ENCODE measurements at places on chromosomes 12 and 14.

GRCh38 chr14:54502602-54503001 is 7.1 kb upstream of the CGRRF1 start:
- no peak for DNase-seq

DNA sequence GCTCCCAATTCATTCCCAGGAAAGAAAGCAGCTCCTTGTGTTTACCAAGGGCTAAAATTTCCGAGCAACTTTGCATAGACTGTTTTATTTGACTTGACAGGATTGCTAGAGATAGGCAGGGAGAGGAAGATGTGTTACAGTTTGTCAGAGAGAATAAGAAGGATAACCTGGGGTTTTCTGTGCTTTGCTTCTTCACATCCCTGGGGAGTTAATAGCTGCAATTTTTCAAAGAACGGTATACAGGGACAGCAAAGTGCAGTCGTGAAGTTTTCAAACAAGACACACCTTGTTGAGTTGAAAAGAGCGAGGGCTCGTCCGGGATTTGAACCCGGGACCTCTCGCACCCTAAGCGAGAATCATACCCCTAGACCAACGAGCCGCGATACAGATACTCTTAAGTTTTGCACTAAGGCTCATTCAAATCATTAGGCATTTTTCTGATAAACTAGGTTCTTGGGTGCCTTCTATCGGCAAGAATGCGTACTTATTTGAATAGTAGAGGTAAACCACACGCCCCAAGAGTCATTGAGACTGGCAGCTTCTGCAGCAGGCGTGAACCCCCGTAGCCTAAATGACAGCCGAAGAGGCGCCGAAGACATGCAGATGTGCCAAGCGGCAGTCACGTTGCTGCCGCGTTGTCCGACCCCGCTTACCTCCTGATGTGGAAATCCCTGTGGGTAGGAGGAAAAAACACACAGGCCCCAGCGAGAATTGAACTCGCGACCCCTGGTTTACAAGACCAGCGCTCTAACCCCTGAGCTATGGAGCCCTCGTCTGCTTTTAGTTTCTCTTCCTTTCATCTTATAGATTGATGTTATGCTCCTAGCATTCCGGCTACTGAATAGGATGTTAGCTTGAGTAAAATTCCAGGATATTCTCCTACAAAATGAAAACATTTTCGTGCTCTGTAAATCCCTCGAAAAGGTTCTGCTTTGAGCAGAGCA is 22.2 kb upstream of the RNASE12 start:
- DNase-seq: peak; percentile 94

DNA sequence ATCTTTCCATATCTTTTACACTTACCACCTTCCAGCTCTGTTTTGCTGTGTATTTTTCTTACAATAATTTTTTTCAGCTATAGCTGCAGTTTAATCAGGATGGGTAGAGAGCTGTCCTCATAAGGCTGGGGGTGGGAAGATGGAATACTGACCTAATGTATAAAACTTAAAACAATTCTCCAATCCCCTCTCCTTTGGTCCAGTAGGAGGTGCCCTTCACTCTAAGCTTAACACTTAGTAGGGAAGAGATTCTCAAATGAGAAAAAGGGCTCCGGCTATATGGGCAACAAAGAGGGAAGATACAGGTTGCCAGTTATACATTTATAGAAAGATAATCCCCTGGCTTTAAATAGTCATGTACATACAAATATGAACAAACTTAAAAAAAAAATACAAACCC is 2.8 kb downstream of the ORMDL2 start:
- DNase-seq: no peak

- DNase-seq: no peak
Measured at GRCh38 chr14:93976477-93977057, at the start of gene ASB2. TSS of gene ASB2 (minus strand) at chr14:93976570. CDS start at chr14:93964539, 12,031 bp downstream.

- no peak for DNase-seq
Measured at GRCh38 chr14:87635442-87635841, 357.5 kb downstream of the GALC start.

GRCh38 chr14:51185180-51185579 is 54.9 kb upstream of the TMX1 start:
- DNase-seq: no peak

- DNase-seq: no peak
Measured at GRCh38 chr14:22381408-22381760, 207.6 kb downstream of the DAD1 start.

DNA sequence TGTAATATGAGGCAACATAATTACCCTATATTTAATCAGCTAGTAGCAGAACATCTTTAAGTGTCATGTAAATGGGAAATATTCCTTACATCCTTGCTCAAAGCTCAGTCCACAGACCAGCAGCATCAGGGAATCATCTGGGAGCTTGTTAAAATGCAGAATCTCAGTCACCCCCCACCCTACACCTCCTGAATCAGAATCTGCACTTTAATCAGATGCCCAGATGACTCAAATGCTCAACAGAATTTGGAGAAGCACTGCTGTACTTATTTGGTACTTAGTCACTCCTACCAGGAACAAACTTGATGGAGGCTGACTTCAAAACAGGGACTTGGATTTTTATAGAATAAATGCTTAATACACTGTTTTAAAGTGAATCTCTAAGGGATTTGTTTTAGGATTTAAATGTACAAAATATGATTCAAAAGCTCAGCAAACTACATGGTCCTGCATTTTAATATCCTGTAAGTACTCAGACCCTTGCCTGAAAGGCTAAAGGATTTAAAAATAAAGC is 96.5 kb downstream of the ARMH4 start:
- DNase-seq: no peak

GRCh38 chr14:59755409-59756135 is 115.0 kb downstream of the RTN1 start:
- no peak for DNase-seq

DNA sequence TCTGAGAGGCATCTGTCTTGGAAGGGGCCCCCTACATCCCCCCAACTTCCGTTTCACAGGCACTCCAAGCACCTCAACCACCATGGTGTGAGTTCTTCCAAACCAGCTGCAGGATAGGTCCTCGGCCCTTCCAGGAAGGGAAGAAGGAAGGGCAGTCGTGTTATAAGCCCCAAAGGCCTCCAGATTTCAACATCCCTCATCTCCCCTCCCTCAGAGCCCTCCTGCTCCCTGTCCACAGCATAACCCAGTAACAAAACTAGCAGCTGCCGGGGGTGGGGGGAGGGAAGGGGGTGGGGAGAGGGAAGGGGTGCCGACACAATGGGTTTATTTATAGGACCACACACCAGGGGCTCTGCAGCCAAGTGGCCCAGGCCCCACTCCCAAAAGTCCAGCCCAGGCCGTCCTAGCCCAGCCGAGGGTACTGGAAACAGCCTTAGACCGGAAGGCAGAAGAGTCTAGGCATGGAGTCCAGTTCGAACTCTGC is 18.3 kb downstream of the NCKAP5L start:
- DNase-seq: no peak

GRCh38 chr14:69711065-69711464 is 55.9 kb upstream of the SRSF5 start:
- no peak for DNase-seq

GRCh38 chr12:66241061-66242043 is 52.3 kb downstream of the IRAK3 start:
- DNase-seq: peak; percentile 73

DNA sequence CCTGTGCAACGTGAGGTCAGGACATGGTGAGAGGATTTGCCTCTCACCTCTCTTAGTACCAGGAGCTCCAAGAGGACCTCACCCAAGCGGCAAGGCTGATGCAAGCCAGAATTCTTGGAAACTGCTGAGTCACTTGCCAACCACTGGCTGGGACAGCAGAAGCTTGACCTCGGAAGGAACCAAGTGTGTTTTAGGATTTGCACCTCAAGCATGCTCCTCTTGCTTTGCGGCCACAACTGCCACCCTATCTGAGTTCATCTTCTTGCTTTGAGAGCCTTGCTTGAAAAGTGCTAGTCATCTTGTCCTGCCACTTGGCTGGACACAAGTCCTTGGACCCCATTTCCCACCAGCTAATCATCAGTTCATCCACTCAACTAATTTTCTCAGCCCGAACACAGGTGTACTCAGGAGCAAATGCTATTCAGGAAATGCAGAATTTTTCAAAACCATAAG is 195.8 kb downstream of the SLC25A21 start:
- DNase-seq: no peak

DNA sequence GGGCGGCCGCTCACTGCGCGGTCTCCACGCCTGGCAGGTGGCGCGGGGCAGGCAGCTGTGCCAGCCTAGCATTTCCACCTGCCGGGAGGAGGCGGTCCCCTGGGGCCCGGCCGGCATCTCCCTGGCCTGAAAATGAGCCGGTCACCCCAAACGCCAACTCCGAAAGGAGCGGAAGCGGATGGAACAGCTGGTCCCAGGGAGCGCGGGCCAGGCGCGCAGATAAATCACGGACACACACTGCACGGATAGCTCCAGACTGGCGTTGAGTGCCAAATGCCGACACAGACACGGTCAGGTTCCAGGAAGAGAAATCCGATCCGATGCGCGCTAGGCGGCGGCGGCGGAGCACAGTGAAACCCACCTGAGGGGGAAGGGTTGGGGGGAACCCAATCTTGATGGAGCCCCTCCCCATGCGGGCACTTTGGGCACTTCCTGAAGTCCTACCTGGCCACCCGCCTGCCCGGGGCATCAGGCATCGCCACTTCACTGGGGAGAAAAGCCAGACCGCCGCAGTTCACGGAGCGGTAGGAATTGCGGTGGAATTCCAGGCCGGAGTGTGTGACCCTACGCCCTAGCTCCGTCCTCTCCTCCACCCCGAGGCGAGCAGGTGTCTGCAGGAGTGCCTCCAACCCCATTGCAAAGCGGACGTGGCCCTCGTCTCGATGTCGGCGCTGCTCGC is 624 bp upstream of the PLEKHD1 start:
- DNase-seq: no peak

GRCh38 chr12:13428538-13429265 is 232.2 kb downstream of the EMP1 start:
- peak; percentile 84 for DNase-seq

DNA sequence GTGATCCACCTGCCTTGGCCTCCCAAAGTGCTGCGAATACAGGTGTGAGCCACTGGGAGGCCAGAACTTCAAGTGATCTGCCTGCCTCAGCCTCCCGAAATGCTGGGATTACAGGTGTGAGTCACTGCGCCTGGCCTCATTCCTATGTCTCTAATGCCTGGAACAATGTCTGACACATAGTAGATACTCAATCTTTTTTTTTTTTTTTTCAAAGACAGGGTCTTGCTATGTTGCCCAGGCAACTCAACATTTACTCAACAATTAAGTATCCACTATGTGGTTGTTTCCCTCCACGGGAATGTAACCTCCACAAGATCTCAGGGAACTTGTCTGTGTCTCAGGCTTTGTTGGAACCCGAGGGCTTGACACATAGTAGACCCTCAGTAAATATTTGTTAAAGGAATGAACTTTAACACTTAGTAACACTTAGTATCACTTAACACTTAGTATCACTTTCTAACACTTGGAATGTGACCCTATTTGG is 3.0 kb upstream of the TMEM120B start:
- no peak for DNase-seq

- DNase-seq: no peak
Measured at GRCh38 chr12:1339618-1340319, 254.6 kb downstream of the FBXL14 start.

DNA sequence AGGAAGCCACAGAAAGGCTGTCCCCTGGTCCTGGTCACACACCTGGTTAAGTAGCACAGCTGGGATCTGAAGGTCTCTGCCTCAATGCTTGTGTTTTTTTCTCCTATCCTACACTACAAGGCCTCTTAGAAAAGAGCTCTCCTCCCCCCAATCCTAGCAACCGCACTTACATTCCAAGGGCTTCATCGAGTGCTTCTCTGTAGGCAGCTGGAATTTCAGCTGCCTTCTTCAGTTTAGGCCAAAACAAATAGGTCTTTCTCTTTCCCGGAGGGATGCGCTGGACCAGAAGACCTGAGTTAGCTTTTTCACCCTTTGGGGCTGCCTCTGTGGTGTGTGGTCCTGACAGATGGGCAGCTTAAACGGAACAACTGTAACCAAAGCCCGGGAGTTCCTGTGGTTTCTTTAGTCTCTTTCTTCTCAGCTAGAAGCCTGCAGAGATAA is 109.7 kb downstream of the GPATCH2L start:
- DNase-seq: no peak

- DNase-seq: no peak
Measured at GRCh38 chr14:34711796-34712712, 2.3 kb downstream of the CFL2 start.

DNA sequence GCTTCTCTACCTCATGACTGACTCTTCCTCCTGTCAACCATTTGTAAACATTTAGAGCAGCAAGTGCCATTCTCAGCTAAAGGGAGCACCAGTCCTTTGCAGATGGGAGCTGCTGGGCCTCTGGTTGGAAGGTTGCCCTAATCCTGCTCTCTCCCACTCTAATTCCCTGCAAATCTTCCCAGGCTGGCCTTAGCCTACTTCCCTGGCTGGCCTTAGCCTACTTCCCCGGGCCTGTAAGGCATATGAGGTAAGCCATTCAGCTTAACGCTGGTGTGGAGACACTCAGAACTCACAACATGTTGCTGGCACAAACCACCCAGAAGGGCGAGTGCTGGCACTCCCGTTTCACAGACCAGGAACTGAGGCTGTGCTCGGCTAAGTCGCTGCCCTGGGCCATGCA is 69.0 kb downstream of the CPSF2 start:
- DNase-seq: no peak

DNA sequence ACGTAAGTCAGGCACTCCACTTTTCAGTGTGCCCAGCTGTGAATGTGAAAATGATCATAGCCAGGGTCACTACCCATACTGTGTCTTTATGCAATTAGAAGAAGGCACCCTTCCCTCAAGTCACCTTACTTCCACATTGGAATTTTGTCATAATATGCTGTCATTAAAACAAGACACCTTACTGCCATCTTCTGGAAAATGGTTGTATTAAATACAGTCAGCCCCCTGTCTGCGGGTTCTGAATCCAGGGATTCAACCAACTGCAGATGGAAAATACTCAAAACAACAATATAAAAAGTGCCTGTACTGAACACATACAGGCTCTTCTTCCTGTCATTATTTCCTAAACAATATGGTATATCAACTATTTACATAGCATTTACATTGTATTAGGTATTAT is 70.2 kb upstream of the TBX5 start:
- peak; percentile 9 for DNase-seq

GRCh38 chr14:31025367-31026076 is at the start of gene AP4S1:
TSS of gene AP4S1 (plus strand) at chr14:31025649. CDS start at chr14:31066197, 40,548 bp downstream.
- DNase-seq: no peak

GRCh38 chr14:66540038-66540437 is 32.1 kb downstream of the GPHN start:
- DNase-seq: no peak

DNA sequence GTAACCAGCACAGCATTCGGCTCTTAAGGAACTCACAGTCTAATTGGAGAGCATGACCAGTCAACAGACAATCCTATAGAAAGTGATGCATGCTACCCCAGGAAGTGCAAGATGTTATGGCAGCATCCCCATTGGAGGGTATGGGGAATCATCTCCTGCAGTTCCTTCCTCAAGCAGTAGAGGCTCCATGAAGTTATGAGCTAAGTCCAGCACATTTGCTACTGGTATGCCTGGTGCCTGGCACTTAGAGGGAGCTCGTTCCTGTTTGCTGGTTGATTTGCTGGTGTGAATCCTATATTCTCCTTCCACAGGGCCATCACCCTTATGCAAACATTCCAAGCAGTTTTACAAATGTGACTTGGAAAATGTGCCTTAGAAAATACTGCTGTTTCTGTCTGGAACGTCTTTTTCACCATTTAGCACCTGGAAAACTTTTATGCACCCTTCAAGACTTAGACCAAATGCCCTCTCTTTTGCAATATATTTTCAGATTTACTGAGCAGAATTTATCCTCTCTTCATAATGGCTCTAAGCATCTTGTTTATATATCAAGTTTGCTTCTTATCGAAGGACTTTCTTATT is 136.1 kb upstream of the WSCD2 start:
- DNase-seq: no peak

GRCh38 chr12:119695034-119695433 is 27.1 kb downstream of the PRKAB1 start:
- no peak for DNase-seq

Data from fibroblast of skin of left quadriceps (primary cell).